ENCODE measurements at places on chromosomes 7 and 10. TPM values are rescaled to one million over a fixed set of nuclear protein-coding genes. Genes with fewer than 3 reads are reported as not detected.
A peak's percentile ranks its signal among the peaks of the same experiment; 100 is the strongest.

DNA sequence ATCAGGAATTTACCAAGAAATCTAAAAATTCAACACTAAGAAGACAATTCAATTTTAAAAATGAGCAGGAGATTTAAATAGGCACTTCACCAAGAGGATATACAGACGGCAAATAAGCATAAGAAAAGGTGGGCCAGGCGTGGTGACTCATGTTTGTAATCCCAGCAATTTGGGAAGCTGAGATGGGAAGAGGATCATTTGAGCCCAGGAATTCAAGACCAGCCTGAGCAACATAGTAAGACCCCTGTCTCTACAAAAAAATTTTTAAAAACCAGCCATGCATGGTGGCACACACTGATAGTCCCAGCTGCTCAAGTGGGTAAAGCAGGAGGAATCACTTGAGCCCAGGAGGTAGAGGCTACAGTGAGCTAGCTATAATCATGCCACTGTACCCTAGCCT lies 3.5 kb upstream of the AKR1D1 start:
- DNase-seq: no peak

GRCh38 chr7:107982042-107982840 lies 20.7 kb downstream of the LAMB1 start:
- no peak for DNase-seq

DNA sequence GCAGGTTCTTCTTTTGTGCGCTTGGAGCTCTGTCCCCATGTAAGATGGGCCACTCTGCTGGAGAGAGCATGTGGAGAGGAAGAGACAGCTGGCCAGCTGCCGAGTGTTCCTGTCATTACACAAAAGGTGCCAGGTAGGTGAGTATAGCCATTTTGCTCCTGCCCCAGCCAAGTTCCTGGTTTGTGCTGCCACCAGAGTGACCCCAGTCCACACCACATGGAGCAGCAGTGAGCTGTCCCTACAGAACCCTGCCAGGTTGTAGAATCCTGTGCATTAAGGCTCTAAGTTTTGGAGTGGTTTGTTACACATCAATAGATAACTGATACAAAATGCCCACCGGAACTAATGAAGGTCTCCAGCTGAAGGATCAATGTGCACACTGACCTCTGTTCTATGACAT lies 84.6 kb upstream of the GHITM start:
- no peak for DNase-seq

- DNase-seq: no peak
Measured at GRCh38 chr7:110800984-110801383, 289.9 kb upstream of the LRRN3 start.

- no peak for DNase-seq
Measured at GRCh38 chr10:97737770-97738265, 890 bp downstream of the ZFYVE27 start.

DNA sequence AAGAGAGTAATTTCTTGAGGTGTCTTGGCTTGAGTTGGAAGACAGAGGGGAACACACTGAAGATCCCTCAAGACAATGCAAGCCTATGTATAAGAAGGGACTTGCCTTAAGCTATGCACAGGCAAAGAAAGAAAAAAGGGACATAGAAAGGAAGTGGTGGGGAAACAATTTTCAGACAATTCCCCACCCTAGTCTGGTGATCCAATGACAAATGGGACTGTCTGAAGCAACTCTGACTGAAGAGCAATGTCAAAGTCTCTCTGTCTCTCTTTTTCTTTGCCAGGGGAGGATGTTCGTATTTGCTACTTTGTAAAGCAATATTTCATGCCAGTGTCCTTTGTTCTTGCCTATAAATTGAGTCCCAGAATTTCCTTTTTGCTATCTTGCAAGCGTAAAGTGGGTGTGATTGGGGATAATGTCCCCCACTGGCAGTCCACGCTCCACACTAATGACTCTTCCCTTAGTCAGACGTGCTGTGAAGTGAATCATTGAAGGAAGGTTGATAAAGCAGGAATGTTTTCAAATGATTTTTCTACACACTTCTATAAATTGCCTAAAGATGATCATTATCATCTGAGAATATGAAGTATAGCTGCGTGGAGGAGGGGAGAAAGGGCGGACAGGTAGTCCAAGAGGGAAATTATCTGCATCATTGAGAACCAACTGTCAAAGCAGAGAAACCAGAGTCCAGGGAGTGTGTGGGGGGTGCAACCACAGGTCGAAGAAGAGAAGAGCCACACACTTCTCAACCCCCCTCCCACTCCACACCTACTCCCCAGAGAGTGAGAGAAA lies 243.8 kb upstream of the ETV1 start:
- DNase-seq: no peak

- DNase-seq: peak; percentile 91
Measured at GRCh38 chr10:127918572-127918971, 11.7 kb downstream of the PTPRE start.

DNA sequence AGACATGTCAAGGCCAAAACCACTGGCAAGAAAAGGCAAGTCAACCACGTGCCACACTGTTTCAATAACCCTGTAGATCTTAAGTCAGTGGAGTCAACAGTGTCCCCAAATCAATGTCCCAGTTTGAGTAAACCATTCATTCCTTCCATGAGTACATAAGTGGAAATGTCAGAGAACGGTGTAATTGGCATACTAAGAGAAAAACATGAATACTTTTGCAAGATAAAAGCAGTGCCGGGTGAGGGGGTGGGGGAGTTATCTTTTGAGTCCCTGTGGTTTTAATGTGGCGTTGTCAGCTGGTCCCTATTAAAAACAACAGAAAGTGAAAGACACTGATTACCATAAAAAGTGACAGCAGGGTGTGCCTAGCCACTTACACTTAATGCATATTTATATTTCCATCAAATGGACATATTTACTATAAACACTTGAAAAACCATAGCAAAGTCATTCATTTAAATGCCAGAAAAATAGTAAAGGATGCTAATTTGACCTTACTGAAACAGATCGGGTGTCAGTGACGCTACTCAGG lies 37.8 kb downstream of the RSU1 start:
- no peak for DNase-seq

DNA sequence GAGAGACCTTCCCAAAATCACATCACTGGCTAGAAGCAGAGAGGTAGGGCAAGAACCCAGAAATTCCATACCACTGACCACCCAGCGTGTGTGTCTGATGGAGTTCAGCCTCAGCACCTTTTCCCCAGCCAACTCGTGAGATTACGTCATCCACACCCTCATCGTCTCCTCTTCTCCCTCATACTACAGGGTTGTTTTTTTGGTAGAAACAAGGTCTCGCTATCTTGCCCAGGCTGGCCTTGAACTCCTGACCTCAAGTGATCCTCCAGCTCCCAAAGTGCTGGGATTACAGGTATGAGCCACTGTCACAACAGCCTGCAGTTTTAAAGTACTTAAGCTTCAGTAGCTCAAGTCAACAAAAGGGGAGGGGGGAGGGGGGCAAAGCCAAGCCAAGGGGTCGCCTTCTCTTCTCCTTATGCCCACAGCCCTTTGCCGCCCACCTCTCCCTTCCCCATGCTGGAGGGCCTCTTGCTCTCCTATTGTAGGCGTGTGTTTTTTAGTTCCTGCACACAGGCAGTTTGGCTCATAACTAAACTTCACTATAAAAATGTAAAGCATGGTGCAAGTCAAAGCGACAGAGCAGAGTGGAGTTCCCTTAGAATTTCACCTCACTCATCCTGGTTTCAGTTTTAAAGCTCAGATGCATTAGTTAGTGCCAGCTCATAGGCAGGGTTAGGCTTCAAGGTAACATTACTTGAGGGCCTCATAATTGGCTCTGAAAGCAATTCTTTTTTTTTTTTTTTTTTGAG lies 5.2 kb upstream of the PRDX3 start:
- DNase-seq: no peak

- DNase-seq: peak; percentile 85
Measured at GRCh38 chr10:120612756-120613155, 155.7 kb downstream of the PLPP4 start.

DNA sequence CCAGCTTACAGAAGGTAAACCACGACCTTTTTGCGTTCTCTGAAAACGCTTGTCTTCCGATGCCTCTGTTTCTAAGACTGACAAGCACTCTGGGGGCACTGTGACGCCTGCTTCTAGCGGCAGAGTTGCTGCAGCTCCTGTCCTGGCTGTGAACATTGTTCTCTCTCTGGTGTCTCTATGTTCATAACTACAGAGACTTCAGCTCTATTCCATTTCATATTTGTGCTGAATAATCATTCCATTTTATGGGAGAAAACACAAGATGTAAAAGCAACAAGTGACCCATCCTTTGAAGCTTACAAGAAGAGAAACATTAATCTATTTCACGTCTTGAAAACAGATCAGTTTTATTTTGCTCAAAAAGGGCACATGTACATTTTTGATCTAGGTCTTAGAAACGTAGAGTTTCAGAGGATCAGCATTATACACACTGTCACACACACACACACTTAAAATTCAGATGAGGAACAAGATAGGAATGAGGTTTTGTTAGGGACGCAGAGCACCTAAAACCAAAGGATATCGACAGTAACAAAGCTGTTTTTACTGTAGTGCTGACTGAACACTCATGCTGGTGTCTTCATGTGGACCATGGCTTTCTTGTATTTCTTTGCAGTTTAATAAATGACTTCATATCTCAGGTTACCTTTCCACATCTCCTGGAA lies 3.0 kb downstream of the IKZF1 start:
- no peak for DNase-seq

DNA sequence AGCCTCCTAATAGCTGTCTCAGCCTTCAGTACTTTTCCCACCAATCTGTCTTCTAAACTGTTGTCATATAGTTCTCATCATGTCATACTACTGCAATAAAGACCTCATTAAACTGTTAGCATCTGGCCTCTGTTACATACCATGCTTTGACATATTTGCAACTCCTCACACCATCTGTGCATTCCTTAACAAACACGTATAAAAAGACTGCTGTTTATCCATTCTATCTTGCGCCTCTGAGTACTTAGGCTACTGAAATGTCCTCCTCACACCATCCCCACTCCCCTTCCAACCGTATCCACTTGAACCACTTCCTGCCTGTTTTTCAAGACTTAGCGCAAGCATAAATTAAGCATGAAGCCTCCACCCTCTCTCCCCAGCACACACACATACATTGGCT lies 41.6 kb downstream of the SLC16A9 start:
- DNase-seq: no peak

- DNase-seq: no peak
Measured at GRCh38 chr7:9776900-9777299, 1196.8 kb upstream of the PHF14 start.

- no peak for DNase-seq
Measured at GRCh38 chr7:46201961-46202360, 280.9 kb upstream of the IGFBP3 start.

- no peak for DNase-seq
Measured at GRCh38 chr10:13271552-13272163, 28.2 kb downstream of the PHYH start.

GRCh38 chr7:148941598-148942275 lies 57.6 kb upstream of the EZH2 start:
- no peak for DNase-seq

- peak; percentile 50 for DNase-seq
Measured at GRCh38 chr7:25384788-25385505, 156.7 kb upstream of the NPVF start.

DNA sequence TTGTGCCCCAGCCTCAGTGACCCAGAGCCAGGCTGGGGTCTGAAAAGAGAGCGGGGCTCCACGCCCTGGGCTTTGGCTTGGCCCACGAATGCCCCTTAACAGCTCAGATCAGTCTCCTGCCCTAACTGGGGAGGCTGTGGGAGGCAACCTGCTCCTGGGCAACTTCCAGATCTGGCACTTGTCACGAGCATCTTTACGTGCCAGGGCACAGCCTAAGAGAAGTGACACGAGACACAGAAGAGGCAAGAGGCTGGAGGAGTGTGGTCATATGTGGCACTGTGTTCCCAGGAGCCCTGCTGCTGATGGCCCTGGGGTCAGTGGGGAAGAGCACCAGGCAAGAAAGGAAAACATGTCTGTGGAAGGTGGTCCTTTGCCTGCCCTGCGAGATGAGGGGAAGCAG lies 97.8 kb upstream of the BTBD16 start:
- no peak for DNase-seq

DNA sequence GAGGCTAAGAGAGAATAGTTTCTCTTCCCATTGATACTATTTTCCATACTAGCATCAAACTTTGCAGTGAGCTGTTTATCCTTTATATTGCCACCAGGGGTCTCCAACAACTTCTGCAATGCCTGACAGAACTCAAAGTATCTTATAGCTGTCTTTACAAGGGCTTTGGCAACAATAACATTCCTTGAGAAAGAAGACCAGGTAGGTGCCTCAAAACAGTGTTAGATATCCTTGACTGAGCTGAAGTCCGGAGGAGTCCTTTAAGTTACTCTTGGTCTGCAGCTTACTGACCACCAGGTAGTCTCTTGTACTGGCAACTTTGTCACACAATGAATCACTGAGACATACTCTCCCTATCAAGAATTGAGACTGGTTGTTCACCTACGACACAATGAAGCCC lies 30.0 kb upstream of the TES start:
- DNase-seq: no peak

- no peak for DNase-seq
Measured at GRCh38 chr10:129548600-129548999, 81.6 kb downstream of the MGMT start.

DNA sequence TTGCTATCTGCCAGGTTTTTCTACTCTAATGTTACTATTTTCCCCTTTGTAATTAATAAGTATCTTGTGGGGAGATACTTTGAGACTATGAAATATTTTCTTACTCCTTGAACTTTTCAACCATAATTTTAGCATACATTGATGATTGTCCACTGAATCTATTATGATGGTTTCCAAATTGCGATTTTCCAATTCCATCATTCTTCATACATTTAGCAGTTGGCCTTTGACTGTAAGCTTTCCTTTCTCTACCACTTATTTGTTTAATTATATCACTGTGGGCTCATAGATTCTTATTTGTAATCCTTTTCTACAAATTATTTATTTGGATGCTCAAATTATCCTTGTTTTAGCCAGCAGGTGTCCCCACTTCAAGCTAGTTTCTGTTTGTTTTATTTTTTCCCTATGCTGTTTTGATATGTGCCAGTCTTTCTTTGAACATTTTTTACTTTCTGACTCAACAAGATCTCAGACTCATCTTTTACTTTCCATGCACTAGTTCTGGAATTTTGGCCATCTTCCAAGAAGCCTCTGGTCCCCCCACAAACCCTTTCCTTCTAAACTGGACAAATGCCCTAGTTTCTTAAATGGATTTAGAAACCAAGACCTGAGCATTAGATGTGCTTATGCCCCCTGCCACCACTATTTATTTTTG lies 11.4 kb upstream of the MRPS16 start:
- DNase-seq: no peak

- no peak for DNase-seq
Measured at GRCh38 chr10:129915526-129916378, 48.3 kb downstream of the EBF3 start.

- no peak for DNase-seq
Measured at GRCh38 chr7:82388138-82388537, 55.4 kb downstream of the CACNA2D1 start.

GRCh38 chr10:122551450-122551849 lies 9.1 kb upstream of the DMBT1 start:
- no peak for DNase-seq

The CTAGE6 gene
- not detected for total RNA-seq

The KNDC1 gene
- 0.42 TPM for total RNA-seq

The SND1 gene
- 85.8 TPM for total RNA-seq

The OGDHL gene
- 2.0 TPM for total RNA-seq

The DNAJB9 gene
- total RNA-seq: 41.9 TPM

The NUTM2B gene
- total RNA-seq: 0.58 TPM

The TWNK gene
- total RNA-seq: 7.0 TPM

All from esophagus muscularis mucosa (tissue), 4 donors.